ENCODE measurements at places on chromosomes 7 and 10.

- no peak for DNase-seq
These were observed 498 bp upstream of the CALHM2 start for GRCh38 chr10:103452506-103453230.

GRCh38 chr7:157963526-157963925, 624.1 kb downstream of the PTPRN2 start:
- DNase-seq, result no peak

GRCh38 chr10:130141878-130142277, 5.7 kb downstream of the GLRX3 start:
- DNase-seq, result no peak

DNA sequence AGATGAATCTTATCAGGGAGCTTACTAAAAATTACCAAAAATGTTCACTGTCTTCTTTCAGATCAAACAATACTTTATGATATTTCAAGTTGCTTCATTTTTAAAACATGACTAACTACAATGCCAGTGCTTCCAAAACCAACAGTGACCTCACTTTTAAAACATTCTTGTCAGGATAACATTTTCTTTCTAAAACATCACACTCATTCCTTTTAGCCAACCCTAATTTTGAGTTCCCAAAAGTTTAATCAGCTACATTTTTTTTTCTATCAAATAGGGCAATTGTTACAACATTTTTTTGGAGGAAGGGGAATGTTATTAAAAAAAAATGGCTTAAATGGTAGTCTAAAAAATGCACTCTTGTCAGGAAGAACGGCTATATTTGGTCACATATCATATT, 37.3 kb downstream of the RTKN2 start:
- no peak for DNase-seq

- no peak for DNase-seq
These were observed 130.0 kb downstream of the CHRM2 start for GRCh38 chr7:136998495-136998894.

DNA sequence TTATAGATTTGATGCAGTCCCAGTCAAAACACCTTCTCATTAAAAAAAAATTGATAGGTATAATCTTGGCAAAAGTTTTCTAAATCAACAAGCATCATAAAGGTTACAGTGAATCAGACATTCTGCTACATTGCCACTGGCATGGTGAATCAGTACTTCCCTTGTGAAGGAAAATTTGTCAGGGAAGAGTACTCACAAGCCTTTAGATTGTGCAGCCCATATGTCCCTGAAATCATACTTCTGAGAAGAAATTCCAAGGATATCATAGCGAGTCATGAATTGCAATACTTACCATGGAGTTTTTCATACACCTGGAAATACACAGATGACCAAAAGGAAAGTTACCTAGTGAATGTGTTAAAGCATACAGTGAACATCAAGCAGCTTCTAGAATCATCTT, 17.2 kb downstream of the VSTM2A start:
- no peak for DNase-seq

DNA sequence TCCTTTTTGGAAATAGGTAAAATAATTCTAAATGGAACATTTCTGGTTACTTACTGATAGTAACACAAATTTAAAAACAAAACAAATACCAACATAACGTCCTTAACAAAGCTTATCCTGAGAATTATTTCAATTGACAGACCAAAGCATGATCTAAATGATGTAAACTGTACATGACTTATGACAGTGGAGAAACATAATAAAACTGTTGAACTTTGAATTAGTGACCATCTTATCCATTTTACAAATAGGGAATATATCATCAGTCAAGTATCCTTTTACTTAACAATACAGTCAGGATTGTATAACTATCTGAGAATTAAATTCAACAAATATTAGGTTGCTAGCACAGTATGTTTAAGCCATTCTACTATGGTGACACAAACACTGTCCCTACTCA, 2.4 kb downstream of the IPMK start:
- DNase-seq, result no peak

GRCh38 chr10:13106387-13107045, 6.6 kb downstream of the OPTN start:
- DNase-seq, result no peak

GRCh38 chr10:78784546-78784945, 284.2 kb upstream of the ZMIZ1 start:
- no peak for DNase-seq

- no peak for DNase-seq
These were observed 32.5 kb downstream of the C10orf105 start for GRCh38 chr10:71687077-71687476.

- no peak for DNase-seq
These were observed 70.5 kb upstream of the INSIG1 start for GRCh38 chr7:155227004-155227787.

GRCh38 chr10:70051848-70052247, 798 bp upstream of the MACROH2A2 start:
- DNase-seq, result no peak

DNA sequence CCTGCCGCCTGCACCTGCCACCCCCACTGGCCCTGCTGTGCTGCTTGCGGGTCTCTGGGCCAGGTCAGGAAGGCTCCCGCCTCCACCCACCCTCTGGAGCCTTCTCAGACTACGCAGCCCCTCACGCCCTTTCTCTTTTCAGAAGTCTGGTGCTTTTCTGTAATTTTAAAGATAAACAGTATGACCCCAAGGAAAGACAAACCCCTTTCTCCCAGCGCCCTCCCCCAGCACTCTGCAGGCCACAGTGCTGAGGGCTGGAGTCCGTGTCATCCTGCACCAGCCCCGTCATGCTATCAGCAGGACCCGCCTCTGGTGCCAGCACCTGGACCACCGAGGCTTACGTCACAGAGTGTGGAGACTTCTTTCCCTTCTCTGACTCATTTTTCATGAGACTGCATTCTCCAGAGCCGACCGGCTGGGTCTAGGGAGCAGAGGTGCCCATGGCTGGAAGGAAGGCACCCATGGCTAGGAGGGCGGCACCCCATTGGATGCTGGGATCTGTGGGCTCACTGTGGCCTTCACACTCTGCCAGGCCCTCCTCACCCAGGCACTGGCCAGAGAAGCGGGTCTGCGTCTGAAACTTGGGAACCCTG, 53.4 kb downstream of the CFAP46 start:
- no peak for DNase-seq

- no peak for DNase-seq
These were observed 63.2 kb downstream of the MACC1 start for GRCh38 chr7:20153999-20154398.

GRCh38 chr7:122972056-122972455, 23.4 kb downstream of the TAS2R16 start:
- DNase-seq, result no peak

DNA sequence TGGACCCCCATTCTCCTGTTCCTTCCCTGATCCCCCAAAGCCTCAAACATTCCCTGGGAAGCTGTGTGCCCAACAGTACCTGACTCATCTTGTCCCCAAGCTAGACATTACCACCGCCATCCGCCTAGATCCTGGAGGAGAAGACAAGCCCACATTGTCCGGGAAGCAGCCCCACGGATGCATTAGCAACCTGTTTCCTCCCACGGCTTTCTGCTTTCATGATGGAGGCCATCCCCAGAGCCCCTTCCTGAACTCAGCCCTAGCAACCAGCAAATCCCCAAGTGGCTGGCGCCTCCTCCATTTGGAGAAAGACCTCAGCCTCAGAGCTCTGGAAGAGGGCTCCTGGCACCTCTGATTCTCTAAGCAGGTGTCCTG, 2.3 kb upstream of the SLC29A3 start:
- DNase-seq, result no peak

DNA sequence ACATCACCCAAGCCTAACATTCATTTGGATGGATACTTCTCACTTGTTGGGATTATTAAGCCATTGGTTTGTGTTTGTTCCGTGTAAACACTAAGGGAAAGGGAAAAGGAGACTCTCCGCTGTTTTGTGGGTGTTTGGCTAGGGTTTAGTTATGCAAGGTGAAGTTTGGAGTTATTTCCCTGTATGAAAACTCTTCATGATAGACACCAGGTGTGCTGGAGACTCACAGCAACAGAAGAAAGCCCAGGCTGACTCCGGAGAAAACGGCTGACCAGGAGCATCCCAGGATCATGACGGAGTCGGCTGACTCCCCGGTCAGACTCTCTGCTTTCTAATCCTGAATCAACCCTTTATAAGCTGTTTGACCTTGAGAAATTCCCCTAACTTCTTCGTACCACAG, 94.1 kb upstream of the KLF6 start:
- DNase-seq, result no peak

DNA sequence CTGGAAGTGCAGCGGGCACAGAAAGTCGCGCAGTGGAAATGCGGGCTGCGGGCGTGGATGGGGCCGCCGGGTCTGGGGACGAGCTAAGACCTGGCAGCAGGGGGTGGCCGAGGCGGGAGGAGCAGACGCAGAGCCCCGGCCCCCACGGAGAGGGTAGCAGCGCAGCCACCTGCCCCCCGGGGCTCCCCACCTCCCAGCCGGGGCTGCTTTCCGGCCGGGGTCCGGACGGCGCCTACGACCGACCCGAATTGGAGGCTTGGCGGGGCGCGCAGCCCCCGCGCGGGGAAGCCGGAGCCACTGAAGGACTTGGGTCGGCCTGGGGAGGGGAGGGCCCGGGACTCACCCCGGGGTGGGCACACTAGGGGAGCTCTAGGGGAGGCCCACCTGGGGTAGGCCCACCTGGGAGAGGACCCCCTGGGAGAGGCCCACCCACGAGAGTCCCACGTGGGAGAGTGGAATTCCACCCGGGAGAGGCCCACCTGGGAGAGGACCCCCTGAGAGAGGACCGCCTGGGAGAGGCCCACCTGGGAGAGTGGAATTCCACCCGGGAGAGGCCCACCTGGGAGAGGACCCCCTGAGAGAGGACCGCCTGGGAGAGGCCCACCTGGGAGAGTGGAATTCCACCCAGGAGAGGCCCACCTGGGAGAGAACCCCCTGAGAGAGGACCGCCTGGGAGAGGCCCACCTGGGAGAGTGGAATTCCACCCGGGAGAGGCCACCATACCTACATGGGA, 854 bp upstream of the CFAP46 start:
- DNase-seq, result no peak

- no peak for DNase-seq
These were observed 81.5 kb upstream of the AFAP1L2 start for GRCh38 chr10:114485696-114486400.

- DNase-seq, result no peak
These were observed 60.3 kb upstream of the LBX1 start for GRCh38 chr10:101289541-101289940.

GRCh38 chr10:107517811-107518210, 353.3 kb upstream of the SORCS1 start:
- DNase-seq, result no peak

GRCh38 chr7:136877990-136878389, 9.5 kb downstream of the CHRM2 start:
- no peak for DNase-seq

DNA sequence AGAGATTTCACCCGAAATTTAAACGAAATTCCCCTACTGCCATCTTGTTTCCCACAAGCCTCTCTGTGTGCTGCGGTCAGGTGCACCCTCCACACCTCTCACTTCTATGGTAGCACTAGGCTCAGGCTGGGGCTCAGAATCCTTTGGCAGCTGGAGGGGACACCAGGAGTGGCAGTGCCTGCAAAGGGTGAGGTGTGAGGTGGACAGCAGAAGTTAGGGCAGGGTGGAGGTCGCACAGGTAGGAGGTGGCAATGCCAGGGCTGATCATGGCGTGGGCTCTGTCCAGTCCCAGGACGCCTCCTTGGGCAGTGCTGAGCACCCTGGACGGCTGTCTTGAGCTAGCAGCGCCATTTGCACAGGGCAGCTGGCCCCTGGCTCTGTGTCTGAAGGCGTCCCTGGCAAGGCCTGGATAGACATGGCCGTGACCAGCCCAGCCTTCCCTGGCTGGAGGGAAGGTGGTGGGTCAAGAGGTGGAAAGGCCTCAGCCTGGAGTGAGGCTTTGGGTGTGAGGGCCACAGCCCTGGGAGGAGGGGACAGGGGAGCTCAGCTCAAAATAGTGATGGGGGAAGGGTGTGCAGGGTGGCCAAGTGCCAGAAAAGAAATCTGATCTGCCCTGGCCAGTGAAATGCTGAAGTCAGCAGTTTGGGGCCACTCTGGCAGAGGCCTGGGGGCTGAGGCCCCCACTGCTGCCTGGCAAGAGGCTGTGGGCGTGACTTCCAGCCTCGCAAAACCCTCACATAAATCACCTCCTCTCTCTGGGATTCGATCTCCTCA, 40.0 kb downstream of the ZCCHC24 start:
- no peak for DNase-seq

- DNase-seq, result no peak
These were observed 54.3 kb downstream of the LRRC18 start for GRCh38 chr10:48885376-48885775.

DNA sequence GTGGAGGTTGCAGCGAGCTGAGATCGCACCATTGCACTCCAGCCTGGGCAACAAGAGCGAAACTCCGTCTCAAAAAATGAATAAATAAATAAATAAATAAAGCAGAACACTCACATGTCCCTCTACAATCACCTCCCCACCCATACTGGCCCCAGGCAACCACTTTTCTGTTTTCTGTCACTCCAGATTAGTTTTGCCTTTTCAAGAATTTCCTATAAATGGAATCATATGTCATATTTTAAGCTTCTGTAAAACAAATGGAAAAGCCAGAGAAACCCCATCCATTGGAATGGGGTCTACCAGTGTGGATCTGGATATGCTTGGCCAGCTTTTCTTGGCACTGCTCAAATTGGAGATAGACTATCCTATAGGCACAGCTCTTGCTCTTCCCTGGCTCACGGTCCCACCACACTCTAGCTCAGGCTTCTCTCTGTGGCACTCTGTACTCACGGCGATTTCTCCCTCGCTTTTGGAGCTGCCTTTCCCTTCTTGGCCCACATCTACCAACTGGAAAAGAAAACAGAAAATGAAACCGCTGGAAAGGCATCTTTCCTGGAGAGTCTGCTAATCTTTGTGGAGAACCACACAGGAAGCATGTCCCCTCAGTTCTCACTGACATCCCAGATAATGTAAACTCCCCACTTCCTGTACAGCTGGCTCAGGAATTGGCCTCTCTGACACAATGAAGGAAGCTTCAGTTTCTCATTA, 210.1 kb downstream of the JCAD start:
- DNase-seq, result no peak

DNA sequence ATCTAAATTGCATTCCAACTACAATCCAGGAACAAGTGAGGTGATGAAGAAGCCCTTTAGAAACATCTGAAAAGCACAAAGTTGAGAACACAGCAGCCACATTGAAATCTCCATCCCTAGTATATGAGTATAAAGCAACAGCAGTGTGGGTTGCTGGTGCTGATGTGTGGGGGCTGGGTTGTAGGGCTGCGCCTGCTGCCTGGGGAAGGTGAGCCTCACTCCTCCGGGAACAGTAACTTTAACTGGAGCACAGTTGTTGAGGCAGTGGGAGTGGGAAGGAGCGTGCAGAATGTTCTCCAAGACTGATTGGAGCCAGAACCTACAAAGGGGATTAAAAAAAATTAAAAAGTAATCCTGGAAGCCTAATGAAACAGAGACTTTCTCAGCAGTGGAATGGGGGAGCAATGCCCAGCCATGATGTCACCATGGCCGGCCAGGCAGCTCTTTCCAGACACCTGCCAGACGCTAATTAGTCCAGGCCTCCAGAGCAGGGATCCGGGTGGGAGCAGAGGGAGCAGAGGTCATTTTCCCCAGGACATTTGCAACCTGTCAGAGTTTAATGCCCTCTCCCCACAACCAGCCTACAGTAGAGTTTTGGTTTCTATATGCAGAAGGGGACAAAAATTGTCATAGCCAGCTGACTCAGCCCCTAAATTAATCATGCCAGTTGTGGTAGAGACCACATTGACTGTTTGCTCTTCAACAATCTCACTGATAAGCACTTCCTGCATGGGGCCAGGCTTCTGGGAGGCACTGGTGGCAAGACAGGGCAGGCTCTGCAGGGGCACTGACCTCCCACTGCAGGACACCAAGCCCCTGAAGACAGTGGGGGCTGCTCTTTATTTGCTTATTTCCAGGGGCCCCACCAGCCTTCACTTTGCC, 133.0 kb upstream of the ZNF32 start:
- peak; percentile 34 for DNase-seq

GRCh38 chr10:122490786-122491680, 29.7 kb downstream of the HTRA1 start:
- peak; percentile 26 for DNase-seq

Data from stimulated activated CD8-positive, alpha-beta memory T cell treated with anti-CD3 and anti-CD28 coated beads, Interleukin-15, amount 100 ng/mL, for 48 hours (primary cell).